Hematopoietic multipotent progenitor cell (in vitro differentiated cells): ENCODE measurements at places on chromosomes 1 and 21. TPM values are rescaled to one million over a fixed set of nuclear protein-coding genes. Genes with fewer than 3 reads are reported as not detected.

AADACL4 gene
- total RNA-seq: not detected

GRCh38 chr1:86499987-86500593 lies 31.4 kb downstream of the CLCA1 start:
- no peak for DNase-seq

DENND2D gene
- total RNA-seq: 17.8 TPM

- DNase-seq: no peak
These were observed 410.1 kb upstream of the PLXNA2 start for GRCh38 chr1:208654241-208654640.

NMNAT2 gene
- total RNA-seq: under 0.01 TPM

DNA sequence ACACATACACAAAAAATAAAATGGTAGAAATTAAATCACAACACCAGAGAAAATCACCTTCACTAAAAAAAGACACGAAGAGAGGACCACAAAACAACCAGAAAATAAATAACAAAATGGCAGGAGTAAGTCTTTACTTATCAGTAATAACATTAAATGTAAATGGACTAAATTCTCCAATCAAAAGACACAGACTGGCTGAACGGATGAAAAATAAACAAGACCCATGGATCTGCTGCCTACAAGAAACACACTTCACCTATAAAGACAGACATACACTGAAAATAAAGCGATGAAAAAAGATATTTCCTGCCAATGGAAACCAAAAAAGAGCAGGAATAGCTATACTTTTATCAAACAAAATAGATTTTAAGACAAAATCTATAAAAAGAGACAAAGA lies 73.6 kb downstream of the ZZZ3 start:
- peak; percentile 29 for DNase-seq

- no peak for DNase-seq
These were observed 271.8 kb downstream of the HLX start for GRCh38 chr1:221150996-221151395.

GRCh38 chr1:210298936-210299335 lies 29.8 kb upstream of the HHAT start:
- DNase-seq: no peak

GRCh38 chr1:162629651-162630050 lies 2.6 kb upstream of the DDR2 start:
- DNase-seq: no peak

DNA sequence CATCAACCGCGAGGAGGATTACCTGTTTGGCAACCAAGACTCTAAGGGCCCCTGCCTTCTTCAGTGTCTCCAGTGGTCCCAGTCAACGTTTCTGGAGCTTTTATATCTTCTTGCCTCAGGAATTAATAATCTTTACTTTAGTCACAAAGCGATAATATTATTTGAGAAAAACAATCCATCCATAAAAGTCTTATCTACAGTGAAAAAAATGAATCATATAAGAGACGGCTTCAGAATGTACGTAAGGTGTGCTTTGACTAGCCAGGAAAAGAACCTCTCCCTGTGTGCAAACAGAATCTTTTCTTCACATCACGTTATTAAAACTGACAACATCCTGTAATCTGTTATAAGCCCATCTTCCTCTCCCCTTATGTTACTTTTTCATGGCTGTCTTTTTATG lies at the start of gene REG4:
TSS of gene REG4 (minus strand) at position 74 of the 400 bp plus-strand sequence. CDS start 2,691 bp downstream, outside the sequence.
- no peak for DNase-seq

GRCh38 chr1:232974971-232975370 lies 24.6 kb downstream of the NTPCR start:
- DNase-seq: no peak

DNA sequence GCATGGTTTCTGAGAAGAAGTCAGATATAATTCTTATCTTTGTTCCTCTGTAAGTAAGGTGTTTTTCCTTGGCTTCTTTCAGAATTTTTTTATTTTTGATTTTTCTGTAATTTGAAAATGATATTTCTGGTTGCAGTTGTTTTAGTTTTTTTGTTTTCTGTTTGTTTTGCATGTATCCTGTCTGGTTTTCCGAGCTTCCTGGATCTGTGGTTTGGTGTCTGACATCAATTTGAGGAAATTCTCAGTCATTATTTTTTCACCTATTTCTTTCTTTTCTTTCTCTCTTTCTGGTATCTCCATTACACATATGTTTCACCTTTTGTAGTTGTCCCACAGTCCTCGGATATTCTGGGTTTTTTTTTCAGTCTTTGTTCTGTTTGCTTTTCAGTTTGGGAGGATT lies 97.1 kb upstream of the TLR5 start:
- no peak for DNase-seq

PLA2G5 gene
- total RNA-seq: not detected

PRDM15 gene
- total RNA-seq: 13.5 TPM

DNA sequence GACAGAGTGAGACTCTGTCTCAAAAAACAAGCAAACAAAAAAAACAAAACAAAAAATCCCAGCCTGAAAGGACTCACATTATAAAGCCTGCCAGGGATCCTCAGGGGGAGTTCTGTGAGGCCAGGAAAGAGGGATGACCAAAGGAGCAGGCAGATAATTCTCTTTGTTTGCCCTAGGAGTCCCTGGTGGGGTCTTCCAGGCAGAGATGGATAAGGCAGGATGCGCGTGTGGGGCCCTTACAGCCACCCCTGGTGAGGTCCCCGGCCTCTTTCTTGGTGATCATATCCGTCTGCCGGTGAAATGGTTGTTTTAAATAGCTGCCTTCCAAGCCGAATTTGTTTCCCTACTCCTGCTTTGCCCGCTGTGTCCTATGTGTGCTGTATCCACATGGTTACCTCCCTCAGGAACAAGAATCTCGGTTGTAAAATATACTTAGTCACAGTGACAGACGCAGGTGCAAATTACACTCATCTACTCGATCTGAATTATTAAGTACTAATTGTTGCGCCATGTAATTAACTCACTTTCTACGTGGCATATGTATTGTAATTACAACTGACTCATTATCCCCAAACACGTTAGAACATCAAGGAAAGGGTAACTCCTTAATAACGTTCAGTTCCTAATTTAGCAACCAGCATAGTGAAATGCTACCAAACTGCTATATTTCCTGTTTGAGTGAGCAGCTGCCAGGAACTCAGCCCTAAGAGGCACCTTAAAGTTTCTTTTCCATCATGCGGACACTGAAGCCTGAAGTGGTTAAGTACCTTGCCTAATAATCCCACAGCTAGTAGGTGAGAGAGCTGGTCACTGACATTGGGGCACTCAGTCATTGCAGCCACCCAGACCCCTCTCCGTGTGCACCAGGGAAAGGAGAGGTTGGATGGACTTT lies 106.4 kb downstream of the ZSCAN20 start:
- peak; percentile 6 for DNase-seq

UBAP2L gene
- 83.2 TPM for total RNA-seq

RGS13 gene
- total RNA-seq: under 0.01 TPM

- no peak for DNase-seq
These were observed 59.9 kb upstream of the JAK1 start for GRCh38 chr1:65026235-65026634.

PADI2 gene
- total RNA-seq: 0.81 TPM

- no peak for DNase-seq
These were observed 35.9 kb upstream of the ZNF644 start for GRCh38 chr1:91057784-91058183.

BTBD19 gene
- total RNA-seq: 3.5 TPM

LCE1C gene
- not detected for total RNA-seq

USP16 gene
- total RNA-seq: 6.7 TPM

CHIA gene
- total RNA-seq: not detected

DNA sequence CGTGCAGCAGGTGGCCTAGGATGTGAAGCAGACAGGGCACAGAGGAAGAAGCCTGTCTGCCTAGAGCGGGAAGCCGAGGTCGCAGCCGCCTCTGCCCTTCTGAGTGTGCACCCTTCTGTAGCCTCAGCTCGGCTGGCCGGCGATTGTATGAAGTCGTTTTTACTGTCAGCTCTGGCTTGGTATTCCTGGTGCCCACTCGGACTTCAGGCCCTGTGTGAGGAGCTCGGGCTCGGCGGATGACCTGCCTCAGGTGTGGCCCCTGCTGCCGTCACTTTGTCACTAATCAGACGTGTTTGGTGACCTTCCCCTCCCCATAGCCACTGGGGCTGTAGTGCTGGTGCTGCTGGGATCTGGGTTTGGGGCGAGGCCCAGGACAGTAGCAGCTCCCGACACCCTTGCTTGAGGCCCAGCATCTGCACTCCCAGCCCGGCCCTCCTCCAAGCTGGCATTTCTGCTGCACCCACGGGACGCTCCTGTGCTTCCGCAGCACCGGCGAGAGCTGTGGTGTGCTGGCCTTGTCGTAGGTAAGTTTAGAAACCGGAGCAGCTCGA lies 18.1 kb downstream of the SLX9 start:
- DNase-seq: no peak
